Hematopoietic multipotent progenitor cell treated with erythropoietin and hydrocortisone succinate and interleukin-3 and kit ligand, for 15 days (in vitro differentiated cells): ENCODE measurements at places on chromosomes 11 and 22.

DNA sequence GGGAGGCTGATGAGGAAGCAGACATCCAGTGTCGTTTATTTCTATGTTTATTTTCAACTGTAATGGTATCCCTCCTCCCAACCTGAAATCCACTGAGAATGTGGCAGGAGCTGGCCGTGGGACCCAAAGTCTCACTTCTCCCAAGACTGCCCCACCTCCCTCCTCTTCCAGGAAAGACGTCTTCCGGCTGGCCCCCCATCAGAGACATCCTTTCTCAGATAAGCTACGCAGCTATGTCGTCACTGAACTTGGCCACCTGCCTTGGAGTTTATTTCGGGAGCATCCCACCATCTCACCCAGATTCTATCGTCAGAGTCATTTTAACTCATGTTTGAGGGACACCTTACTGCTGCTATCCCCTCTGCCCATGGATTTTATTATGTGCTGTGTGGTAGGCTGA, 13.9 kb downstream of the TMEM184B start:
- DNase-seq = no peak

- no peak for DNase-seq
These were observed 109.5 kb downstream of the BBOX1 start for GRCh38 chr11:27150098-27150497.

GRCh38 chr11:124844664-124845079, 20.6 kb upstream of the ROBO3 start:
- DNase-seq = no peak

GRCh38 chr11:75337195-75337654, 14.2 kb downstream of the ARRB1 start:
- DNase-seq = peak; percentile 52

DNA sequence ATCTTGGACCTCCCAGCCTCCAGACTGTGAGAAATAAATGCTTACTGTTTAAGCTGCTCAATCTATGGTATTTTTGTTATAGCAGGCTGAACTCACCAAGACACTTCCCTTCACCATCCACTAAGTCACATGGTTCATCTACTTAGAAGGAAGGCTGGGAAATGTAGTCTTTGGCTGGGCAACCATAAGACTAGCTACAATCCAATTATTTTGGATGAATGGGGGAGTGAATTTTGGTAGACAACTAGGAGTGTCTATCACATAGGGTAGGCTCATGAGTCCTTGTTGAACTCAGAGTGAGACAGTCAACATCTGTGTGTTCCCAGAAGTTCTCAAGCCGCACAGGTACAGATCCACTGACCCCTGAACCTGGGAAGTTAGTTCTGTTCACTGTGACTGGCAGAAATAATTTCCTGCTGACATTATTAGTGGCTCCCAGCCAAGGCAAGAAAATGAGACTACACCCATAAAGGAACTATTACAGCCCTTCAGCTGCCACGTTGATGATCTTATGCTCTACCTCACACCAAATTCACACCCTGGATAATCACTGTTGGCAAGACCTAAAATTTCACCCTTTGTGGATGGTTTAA, 3.1 kb upstream of the SLC35C1 start:
- DNase-seq = peak; percentile 47

GRCh38 chr11:64333556-64333955, 6.4 kb upstream of the CCDC88B start:
- peak; percentile 70 for DNase-seq

- no peak for DNase-seq
These were observed 1384.0 kb downstream of the BRD1 start for GRCh38 chr22:48443680-48444079.

DNA sequence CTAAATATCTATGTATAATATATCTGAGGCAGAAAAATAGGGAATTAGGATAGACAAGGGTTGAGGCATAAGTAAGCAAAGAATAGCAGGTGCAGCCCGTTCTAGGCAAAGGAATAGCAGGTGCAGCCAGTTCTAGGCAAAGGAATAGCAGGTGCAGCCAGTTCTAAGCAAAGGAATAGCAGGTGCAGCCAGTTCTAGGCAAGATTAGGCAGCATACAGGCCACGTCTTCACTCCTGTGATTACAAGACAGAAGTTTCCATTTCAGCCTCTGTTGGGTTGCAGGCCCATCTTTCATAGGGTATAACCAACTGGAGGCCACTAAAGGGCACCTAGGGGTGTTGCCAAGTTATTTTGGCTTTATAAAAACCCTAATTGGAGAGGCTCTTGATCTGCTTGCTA, 28.8 kb upstream of the CHORDC1 start:
- DNase-seq = no peak

GRCh38 chr22:38900677-38901076, 28.7 kb upstream of the CBX6 start:
- no peak for DNase-seq

GRCh38 chr11:130666781-130667251, 218.4 kb downstream of the ADAMTS15 start:
- no peak for DNase-seq

GRCh38 chr22:32158712-32159533, at the start of gene C22orf42:
TSS of gene C22orf42 (minus strand) at chr22:32159303. CDS start at chr22:32159215, 88 bp downstream.
- no peak for DNase-seq

GRCh38 chr11:3165152-3165705, at the start of gene OSBPL5:
TSS of gene OSBPL5 (minus strand) at chr11:3165310. CDS start at chr11:3129148, 36,162 bp downstream.
- DNase-seq = peak; percentile 53

- no peak for DNase-seq
These were observed 44.0 kb downstream of the KIAA1671 start for GRCh38 chr22:24996420-24996952.

GRCh38 chr11:6992026-6992425, 28.1 kb downstream of the ZNF214 start:
- DNase-seq = no peak

- no peak for DNase-seq
These were observed 51.4 kb upstream of the NECTIN1 start for GRCh38 chr11:119780222-119780953.

- no peak for DNase-seq
These were observed 55.9 kb downstream of the KCNC1 start for GRCh38 chr11:17790453-17790852.

- DNase-seq = no peak
These were observed 17.2 kb downstream of the CNTF start for GRCh38 chr11:58639669-58640068.

GRCh38 chr22:23059284-23059948, 10.9 kb upstream of the GNAZ start:
- no peak for DNase-seq

DNA sequence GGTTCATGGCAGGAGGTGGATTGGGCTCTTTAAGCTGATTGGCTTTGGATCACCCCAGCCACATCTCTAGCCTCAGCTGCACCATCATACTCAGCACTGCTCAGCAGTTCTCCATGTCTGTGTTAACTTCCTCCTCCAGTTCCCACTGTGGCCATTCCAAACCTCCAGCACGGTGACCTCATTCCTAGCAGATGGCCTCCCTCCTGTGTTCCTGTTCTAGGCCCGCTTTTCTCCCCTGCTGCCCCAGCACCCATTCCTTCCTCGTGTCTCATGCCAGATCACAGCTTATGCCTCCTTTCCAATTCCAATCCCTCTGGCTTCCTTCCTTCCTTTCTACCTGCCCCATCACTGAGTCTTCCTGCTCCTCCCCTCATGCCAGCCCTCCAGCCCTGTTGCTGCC, 96.1 kb downstream of the MICAL2 start:
- no peak for DNase-seq

DNA sequence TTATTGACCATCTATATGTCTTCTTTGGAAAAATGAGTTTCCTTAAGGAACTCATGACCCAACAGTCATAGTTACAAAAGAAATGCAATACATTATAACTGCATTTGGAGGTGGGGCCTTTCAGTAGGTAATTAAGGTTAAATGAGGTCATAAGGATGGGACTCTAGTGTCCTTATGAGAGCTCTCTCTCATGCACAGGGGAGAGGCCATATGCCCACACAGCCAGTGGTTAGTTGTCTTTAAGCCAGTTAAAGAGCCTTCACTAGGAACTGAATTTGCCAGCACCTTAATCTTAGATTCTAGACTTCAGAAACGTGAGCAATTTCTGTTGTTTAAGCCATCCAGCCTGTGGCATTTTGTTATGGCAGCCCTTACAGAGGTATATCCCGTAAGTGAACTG, 27.3 kb downstream of the INTS4 start:
- DNase-seq = no peak

- DNase-seq = no peak
These were observed 489 bp downstream of the RNF214 start for GRCh38 chr11:117232911-117233409.

DNA sequence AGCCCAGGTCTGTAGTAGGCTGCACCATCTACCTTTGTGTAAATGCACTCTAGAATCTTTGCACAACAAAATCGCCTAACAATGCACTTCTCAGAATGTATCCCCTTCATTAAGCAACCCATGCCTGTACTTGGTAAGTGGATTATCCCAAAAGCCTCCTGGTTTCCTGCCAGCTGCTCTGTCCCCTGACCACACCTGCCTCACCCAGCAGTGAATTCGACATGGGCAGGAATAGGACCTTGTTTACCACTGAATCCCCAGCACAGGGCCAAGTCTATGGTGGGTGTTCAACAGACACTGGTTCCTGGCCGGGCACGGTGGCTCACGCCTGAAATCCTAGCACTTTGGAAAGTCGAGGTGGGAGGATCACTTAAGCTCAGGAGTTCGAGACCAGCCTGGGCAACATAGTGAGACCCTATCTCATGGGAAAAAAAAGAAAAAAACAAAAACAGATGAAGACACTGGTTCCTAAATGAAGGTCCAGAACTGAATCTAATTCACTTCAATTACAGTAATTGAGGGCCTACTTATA, 5.1 kb upstream of the SYCE3 start:
- no peak for DNase-seq

DNA sequence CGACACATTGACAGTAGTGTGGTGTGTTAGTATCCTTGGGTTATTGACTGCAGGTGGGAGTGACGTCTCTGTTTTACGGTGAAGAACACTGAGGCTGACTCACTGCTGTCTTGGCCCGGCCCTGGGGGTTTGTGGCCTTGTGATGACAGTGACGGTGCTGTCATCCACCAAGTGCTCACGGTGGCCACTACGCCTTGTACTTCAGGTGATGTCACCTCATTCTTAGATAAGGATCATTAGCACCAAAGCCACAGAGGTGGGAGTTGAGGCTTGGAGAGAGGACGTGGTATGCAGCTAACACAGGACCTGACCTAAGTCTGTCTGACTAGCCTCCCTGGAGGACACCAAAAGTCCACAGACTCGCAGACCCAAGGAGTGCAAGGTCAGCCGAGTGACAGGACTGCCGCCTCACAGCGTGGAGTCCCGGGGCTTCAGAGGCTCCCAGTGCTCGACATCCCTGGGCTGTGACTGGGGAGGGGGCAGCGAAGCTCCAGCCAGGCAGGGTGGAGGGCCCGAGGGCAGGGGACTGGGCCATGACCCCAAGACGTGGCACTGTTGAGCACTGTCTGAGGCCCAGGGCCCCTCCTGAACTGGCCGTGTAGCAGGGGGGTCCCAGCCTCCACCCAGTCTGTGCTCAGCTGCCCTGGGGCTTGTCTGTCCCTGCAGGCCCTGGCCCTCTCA, 56.5 kb downstream of the NAT10 start:
- no peak for DNase-seq

DNA sequence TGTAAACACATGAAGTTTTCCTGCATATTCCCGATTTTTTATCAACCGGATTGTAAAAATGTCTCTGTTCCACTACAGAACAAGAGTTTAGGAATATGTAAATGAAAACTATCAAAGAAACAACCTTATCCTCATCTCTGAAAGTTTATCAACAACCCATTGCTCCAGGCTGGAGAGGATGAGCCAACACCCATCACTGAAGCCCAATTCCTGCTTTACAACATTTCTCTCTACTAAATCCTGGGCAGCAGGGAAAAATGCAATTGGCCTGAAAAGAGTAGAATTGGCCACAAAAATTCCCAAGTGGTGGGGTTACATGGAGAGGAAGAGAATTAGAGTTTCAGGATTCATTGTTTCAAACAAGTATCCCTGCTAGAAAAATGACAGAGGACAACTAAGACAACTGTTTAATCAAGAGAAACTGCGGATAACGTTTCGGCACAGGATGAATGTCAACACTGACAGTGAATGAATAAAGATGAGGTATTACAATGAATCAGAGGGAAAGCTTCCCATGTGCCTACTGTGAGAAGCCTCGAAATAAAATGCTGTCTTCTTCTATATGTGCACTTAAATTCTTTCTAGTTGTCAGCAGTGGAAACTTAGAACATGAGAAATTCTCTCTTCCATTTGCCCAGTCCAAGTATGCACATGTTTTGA, 317.3 kb upstream of the ANO3 start:
- DNase-seq = no peak

- DNase-seq = no peak
These were observed 548.0 kb downstream of the ETS1 start for GRCh38 chr11:128039140-128040021.

DNA sequence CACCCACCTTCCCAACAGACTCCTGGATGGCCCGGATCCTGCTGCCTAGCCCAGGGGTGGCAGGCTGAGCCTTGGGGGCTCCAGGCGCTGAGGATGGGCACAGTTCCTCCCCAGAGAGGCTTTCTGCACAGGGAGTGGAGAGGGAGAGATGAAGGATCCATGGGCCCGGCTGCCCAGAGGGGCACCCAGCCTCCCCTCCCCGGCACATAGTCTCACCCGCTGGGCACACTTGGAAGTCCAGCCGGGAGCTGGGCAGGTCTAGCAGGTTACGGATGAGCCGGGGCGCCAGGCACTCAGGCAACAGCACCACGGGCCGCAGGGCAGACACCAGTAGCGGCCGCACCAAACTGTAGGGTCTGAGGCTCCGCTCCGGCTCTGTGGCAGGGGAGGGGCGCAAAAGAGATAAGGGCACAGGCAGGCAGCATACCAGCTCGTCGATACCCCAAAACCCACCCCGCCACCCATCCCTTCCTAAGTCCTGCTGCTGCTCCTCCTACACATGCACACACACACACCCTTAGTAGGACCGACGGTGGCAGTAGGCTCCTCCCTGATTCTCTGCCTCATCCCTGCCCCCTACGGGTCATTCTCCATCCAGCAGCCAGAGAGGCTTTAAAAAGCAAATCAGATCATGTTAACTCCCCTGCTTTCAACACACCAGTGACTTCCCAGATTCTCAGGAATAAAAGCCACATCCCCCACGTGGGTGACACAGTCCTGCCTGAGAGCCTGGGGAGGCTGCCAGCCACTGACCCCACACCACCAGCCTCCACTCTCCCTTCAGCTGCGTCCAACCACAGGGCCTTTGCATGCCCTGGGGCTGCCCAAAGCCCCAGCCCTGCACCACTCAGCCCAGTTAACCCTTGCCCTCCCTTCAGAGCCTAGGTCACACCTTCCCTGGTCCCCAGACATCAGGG, 6.5 kb upstream of the MFNG start:
- DNase-seq = peak; percentile 38

DNA sequence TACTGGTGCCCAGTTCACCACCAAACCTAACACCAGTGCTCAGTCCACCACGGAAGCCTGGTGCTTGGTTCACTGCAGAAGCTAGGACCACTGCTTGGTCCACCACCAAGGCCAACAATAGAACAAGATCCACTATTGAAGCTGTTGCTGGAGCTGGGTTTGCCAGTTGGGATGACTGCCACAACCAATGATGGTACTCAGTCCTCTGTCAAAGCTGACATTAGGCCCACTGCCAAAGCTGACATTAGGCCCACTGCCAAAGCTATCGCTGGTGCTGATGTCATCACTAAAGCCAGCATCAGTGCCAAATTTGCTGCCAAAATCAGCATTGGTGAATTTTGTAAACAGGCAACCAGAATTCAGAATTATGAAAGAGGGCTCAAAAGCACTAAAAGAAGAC, 1850.2 kb upstream of the RAG2 start:
- DNase-seq = peak; percentile 49

- DNase-seq = no peak
These were observed 26.7 kb upstream of the DDI1 start for GRCh38 chr11:104009744-104010143.

- DNase-seq = peak; percentile 11
These were observed 37.8 kb downstream of the SLC5A1 start for GRCh38 chr22:32080904-32081303.
